ENCODE measurements at places on chromosomes 11 and 22. TPM values are rescaled to one million over a fixed set of nuclear protein-coding genes. Genes with fewer than 3 reads are reported as not detected.

Gene OR52I1
- not detected for total RNA-seq

Gene C22orf23
- 0.49 TPM for total RNA-seq

Gene DGCR2
- total RNA-seq = 35.1 TPM

Gene UBQLN3
- not detected for total RNA-seq

Gene CERK
- 30.9 TPM for total RNA-seq

Gene OSM
- not detected for total RNA-seq

Gene SCUBE2
- total RNA-seq = 2.8 TPM

Gene MYO18B
- not detected for total RNA-seq

Gene KLHL35
- total RNA-seq = 10.9 TPM

Gene CD6
- 1.1 TPM for total RNA-seq

Gene NCAPH2
- total RNA-seq = 55.6 TPM

Gene PRMT3
- total RNA-seq = 31.2 TPM

Gene APOL6
- total RNA-seq = 16.4 TPM

Gene ABCC8
- total RNA-seq = 0.18 TPM

- peak; percentile 47 for DNase-seq
These were observed 3.9 kb upstream of the PIWIL4 start for GRCh38 chr11:94563176-94563847.

GRCh38 chr11:81857386-81857785 lies 876.3 kb downstream of the FAM181B start:
- DNase-seq = no peak

GRCh38 chr11:19208959-19209546 lies 7.3 kb upstream of the CSRP3 start:
- no peak for DNase-seq

- DNase-seq = no peak
These were observed 1087.1 kb downstream of the TBC1D22A start for GRCh38 chr22:47849576-47849975.

GRCh38 chr11:47179655-47179991 lies 2.9 kb upstream of the ARFGAP2 start:
- no peak for DNase-seq

DNA sequence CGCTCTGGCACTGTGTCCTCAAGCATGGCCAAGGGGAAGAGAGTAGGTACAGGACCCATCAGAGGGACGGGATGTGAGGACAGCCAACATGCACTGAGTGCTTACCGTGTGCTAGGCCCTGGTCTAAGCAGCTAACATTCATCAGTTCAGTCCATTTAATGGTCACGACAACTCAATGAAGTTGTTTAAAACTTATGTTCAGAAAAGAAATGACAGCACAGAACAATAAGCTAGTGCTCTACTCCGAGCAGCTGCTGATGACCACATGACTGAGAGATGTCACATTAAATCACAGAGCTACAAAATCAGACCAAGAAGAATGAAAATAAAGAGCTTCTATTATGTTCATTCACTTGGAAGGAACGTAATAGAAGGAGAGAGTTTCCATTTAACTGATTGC lies 26.3 kb downstream of the PRDM10 start:
- no peak for DNase-seq

- no peak for DNase-seq
These were observed 14.8 kb upstream of the MRGPRF start for GRCh38 chr11:69027704-69028372.

GRCh38 chr11:7098235-7098832 lies 9.5 kb downstream of the RBMXL2 start:
- peak; percentile 78 for DNase-seq

- no peak for DNase-seq
These were observed 5.1 kb upstream of the KRTAP5-9 start for GRCh38 chr11:71542879-71543777.

DNA sequence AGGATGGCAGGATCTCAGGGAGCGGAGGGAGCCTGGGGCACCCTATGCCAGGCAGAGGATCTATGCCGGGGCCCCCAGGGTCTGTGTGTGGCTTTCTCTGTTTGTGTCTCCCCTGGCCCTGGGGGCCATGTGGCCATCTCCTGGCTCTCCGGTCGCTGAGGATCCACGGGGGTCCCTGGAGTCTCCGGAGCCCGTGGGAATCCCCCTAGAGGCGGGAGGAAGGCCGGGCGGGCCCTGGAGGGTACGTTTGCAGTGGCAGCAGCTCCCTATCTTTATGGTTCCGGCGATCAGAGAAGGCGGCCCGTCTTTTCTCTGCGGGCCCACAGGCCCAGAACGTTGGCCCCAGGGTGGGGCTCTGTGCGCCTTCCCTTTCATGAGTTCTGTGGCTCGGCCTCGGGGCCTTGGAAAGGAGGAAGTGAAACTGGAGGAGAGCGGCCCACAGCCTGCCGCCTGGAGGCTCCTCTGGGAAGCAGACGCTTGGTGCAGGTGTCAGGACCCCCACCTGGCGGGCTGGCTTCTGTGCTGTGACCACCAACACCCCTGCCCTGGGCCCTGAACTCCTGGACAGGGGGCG lies 82.1 kb downstream of the KCNQ1 start:
- DNase-seq = no peak

- DNase-seq = no peak
These were observed 25.2 kb downstream of the OR51E2 start for GRCh38 chr11:4672470-4672869.

DNA sequence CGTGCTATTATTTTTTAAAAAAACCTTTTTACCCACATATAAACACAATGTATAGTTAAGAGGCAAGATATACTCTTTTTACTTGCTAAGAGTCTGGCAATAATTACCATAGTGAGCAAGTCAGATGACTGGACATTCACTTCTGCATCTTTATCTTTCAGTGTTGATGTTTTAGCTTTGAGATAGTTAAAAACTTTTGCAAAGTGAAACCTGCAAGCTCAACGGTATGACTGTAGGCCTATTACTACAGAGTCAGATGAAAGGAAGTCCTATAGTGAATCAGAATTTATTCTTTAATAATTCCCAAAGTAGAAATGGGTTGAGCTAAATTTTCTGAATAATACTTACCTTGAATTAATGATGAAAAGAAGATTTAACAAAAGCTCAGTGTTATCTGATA lies 236.7 kb upstream of the CCDC90B start:
- no peak for DNase-seq

DNA sequence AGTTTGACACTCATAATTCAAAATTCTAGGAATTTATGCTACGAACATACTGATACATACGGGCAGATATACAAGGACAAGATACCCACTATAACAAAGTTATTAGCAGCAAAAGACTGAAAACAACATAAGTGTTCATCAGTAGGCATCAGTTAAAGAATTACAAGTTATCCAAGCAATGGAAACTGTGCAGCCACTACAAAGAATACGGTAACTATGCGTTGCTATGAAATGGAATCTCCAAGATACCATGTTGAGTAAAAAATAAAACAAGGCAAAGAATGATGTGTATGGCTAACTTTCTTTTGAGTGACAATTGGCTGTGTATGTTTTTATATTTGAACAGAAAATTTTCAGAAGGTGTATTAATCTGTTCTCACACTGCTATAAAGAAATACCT lies 151.7 kb downstream of the ADAMTS15 start:
- no peak for DNase-seq

DNA sequence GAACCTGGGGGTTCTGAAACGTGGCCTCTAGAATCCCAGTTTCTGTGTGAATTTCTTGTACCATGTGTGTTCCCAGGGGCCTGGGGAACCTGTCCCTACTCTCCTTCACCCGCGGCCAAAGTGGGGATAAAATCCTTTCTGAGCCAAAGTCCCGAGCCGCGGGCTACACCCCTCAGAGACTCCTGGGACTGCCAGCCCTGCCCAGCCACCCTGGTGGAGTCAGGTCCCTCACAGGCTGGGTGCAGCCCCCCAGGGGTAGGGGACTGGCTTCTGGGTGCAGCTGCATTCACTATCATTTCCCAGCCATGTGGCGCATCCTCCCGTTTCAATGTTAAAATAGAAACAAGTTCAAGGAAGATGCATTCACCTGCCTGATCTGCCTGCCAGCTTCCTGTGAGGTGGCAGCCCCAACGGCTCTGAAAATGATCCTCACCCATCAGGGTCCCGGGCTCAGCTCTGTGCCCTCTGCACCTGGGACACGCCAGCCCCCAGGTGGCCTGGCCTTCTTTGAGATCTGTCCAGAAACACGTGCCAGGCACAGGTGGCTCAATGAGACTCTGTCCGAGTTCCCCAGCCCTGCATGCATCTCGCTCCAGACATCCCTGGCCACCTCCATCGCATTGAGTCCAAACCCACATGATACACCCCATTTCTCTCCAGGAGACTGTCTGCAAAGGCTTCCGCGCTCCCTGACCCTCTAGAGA lies 338.8 kb downstream of the CTTN start:
- DNase-seq = no peak

DNA sequence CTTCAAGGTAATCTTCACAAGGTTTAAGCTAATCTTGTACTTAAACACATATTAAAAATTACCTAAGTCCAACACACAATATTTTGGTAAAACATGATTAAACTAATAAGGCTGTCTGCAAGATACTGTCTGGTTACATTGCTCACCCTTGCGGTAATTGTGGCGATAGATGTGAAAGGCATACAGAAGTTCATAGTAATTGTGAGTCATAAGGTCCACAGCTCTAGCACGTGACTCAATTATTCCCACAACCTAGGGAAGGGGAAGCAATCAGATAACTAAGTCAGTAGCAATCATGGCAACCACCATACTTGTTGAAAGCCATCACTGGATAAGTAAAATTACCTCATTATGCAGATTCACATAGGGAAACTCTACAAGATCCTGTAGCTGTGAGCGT lies 30.5 kb upstream of the FNBP4 start:
- DNase-seq = peak; percentile 17

GRCh38 chr11:69828276-69828970 lies 9.2 kb upstream of the FGF3 start:
- DNase-seq = no peak

- no peak for DNase-seq
These were observed 37.8 kb downstream of the TBC1D22A start for GRCh38 chr22:46800102-46800857.

- DNase-seq = no peak
These were observed 8.1 kb upstream of the ANO3 start for GRCh38 chr11:26323837-26324236.

DNA sequence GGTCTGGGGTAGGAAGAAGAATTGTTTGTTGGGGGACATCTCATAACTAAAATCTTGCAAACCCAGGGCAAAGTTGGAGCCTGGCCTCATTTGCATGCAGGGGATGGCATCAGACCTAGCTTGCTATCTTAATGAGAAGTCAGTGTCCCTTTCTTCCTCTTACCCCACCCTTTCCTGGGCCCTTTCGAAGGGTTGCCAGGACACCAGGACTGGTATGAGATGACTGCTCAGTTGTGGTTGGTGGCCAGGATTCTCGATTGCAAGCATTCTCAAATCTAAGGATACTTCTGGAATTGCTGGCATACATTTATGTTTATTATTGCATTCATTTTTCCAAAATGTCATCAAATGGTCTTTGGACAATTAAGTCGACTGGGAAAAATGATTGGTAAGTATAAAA lies 131.0 kb downstream of the SLC1A2 start:
- DNase-seq = no peak

All from Panc1 (cell line).